Stimulated activated CD4-positive, alpha-beta T cell treated with anti-CD3 and anti-CD28 coated beads, Interleukin-12 subunit alpha, Interleukin-12 subunit beta, amount 100 ng/mL, for 48 hours (primary cell): ENCODE measurements at places on chromosomes 7 and 10.
A peak's percentile ranks its signal among the peaks of the same experiment; 100 is the strongest.

GRCh38 chr10:26516540-26517101 lies 78.5 kb downstream of the APBB1IP start:
- no peak for DNase-seq

DNA sequence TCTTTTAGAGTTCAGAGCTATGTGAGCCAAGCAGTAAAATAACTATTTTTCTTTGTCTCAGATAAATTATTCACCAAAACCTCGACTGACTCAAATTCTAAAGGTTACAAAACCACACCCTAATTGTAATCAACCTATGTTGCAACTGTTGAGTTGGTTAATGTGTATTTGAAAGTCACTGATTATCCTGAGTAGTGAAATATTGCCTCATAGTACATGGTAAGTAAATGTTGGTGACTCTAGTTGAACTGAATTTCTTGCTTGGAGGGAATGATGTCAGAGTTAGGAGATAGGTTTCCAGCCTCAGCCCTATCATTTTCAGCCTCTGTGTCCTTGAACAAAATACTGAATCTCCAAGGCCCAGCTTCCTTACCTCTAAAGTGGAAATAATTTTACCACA lies 3.0 kb upstream of the CYP2C18 start:
- DNase-seq, result no peak

GRCh38 chr10:99917963-99918825 lies 91.6 kb downstream of the DNMBP start:
- DNase-seq, result no peak

GRCh38 chr7:69654849-69655707 lies 56.8 kb downstream of the AUTS2 start:
- no peak for DNase-seq

GRCh38 chr10:127905848-127906261 lies 1.0 kb upstream of the PTPRE start:
- no peak for DNase-seq

GRCh38 chr7:44145479-44145968 lies 4.4 kb upstream of the MYL7 start:
- DNase-seq, result peak; percentile 31

GRCh38 chr7:35365523-35365922 lies 111.6 kb upstream of the TBX20 start:
- DNase-seq, result no peak

DNA sequence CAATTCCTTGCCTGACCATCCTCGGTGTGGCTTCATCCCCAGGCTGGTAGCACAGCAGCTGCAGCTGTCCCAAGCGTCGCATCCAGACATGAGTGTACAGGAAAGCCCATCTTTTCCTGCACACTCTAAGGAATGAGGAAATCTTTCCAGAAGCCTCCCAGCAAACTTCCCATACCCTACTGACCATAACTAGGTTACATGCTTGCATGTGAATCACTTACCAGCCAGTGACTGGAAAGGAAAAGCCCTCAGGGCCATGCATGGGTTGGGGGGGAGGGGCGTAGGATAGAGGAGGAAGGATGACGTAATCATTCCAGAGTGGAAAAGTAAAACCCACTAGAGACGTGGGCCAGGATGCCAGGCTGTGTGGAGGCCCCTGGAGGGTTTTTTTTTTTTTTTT lies 18.9 kb upstream of the ZNF212 start:
- no peak for DNase-seq

GRCh38 chr7:101693498-101694091 lies 64.5 kb upstream of the MYL10 start:
- no peak for DNase-seq

DNA sequence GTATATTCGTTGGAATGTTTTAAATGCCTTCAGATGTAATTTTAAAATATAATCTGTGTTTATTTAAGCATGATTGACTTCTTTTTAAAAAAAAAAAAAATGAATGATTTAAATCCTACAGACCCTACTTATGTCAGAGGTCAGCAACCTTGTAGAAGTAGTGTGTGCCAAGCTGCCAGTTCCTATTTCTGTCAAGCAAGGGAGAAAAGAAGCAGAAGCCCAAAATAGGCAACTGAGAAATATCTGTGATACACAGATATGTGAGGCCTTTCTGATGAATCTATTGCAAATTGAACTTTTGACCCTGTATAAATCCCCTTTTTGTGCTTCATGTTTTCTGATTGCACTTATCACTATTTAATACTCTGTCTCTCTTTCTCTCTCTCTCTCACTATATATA lies 199.5 kb downstream of the LRRN3 start:
- DNase-seq, result no peak

DNA sequence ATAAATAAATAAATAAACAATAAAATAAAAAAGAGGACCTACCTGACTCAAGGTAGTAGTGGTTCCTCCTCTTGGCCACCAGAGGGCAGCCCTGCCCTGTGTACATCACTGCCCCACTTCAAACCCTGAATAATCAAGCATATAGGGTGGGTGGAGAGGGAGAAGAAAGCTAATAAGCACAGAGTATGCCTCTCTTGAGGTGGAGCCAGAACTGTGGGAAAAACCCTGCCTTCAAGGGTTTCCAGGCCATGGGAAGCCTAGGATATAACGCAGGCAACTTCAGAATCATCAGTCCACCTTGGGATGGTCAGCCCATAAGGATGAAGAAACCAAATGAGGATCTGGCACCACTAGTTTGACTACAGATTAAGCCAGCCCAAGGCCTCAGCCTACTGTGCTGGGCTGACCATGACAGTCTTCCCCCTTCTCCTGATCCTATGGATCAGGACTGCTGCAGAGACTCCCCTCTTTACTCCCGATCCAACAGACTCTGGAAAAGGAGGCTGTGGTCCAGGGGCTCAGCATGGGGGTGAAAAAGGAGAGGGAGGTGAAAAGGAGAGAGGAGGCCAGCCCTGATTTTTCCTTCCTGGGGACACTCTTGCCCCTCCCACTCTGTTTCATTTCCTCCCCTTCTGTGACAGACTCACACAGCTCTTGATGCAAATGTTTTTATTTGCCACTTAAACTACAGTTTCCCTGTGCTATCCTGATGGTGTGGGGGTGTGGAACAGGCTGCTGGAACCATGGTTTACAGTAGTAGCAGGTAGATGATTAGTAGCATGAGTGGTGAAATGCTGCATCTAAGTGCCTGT lies 10.1 kb downstream of the AVPI1 start:
- DNase-seq, result no peak
